Mesenteric fat pad (tissue), 1 donor: ENCODE measurements at places on chromosomes 1 and 21. TPM values are rescaled to one million over a fixed set of nuclear protein-coding genes. Genes with fewer than 3 reads are reported as not detected.

DNA sequence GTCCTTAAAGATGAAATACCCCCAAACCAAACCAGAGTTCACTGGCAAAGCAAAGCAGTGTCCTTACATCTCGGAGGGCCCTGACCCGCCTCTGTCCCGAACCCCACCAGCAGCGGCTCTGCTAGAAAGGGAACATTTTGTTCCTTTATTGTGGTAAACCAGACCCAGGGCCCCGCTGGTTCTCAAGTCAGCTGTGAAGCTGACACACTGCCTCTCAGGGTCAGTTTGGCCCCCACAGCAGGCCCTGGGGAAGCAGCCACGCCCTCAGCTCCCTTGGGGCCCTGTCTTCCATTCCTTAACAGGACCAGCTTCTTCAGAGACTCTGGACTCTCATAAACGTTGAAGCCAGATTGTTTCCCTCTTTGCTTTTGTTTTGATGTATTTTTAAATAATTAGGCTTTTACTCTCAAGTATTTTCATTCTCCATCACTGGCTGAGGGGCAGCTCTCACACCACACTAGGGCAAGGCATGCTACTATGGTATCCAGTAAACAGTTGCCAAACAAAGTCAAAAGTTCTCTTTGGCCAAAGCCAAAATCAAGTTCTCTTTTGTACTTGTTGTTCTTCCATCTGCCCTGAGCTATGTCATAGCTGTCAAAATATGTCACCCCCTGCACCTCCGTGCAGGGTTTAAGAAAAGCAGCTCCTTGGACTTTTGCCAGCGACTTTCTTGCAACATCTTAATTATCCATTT lies 61.1 kb upstream of the ANGPTL1 start:
- peak; percentile 89 for DNase-seq

Gene C1orf116
- total RNA-seq = 0.10 TPM

DNA sequence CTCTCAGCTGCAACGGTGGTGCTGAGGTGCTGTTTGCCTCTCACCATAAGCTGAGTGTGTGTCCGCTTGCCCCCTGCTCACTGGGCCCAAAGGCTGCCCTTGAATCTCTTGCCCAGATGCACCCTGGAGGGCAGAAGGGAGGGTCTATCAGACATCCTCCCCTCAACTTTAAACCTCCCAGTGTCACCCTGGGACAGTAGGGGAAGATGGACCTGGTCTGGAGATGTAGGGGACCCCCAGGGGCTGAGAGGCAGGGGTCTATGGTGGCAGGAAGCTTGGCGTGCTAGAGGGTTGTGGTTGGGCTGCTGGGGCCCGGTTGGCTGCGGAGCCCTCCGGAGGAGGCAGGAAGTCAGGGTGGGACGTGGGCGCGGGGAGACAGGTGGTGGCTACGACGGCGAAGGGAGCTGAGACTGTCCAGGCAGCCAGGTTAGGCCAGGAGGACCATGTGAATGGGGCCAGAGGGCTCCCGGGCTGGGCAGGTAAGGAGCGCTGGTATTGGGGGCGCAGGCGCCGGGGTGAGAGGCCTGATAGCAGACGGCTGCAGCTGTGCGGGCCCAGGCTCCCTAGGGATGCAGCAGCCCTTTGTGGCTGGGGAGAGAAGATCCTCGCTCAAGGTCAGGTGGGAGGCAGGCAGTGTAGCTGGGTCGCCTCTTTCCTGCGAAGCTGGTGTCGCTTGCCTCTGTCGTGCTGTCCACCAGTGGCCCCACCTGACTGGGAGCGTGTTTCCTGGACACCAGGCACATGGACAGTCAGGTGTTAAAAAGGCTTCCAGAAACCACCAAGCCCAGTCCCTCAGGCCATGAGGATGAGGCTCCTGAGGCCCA lies at the start of gene LCK:
Gene LCK (plus strand): TSS at position 373 of the 824 bp plus-strand sequence. CDS start 23,065 bp downstream, outside the sequence.
- DNase-seq = no peak

Gene CDA
- total RNA-seq = 6.4 TPM
